Central memory CD8-positive, alpha-beta T cell (primary cell): ENCODE measurements at places on chromosomes 7 and 10.

DNA sequence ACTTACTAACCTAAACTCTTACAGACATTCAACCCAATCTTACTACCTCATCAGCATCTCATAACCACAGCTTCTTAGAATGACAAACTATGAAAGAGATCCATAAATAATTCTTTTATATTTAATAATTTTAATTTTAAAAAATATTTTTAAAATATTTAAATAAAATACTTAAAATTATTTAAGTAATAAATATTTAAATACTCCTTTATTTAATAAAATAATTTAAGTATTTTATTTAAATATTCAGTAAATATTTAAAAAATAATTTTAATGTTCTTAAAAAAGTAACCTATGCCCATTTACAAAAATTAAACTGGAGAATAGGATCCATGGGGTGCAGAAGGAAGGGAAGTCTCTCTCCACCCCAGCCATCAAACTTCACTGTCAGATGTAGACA lies 627.3 kb upstream of the MGMT start:
- H3K27ac ChIP-seq, result no peak overlapping the region
- H3K36me3 ChIP-seq, result no peaks in the 10 kb centered on the region
- no peak overlapping the region for H3K4me3 ChIP-seq
- H3K4me1 ChIP-seq, result no peaks in the 10 kb centered on the region

DNA sequence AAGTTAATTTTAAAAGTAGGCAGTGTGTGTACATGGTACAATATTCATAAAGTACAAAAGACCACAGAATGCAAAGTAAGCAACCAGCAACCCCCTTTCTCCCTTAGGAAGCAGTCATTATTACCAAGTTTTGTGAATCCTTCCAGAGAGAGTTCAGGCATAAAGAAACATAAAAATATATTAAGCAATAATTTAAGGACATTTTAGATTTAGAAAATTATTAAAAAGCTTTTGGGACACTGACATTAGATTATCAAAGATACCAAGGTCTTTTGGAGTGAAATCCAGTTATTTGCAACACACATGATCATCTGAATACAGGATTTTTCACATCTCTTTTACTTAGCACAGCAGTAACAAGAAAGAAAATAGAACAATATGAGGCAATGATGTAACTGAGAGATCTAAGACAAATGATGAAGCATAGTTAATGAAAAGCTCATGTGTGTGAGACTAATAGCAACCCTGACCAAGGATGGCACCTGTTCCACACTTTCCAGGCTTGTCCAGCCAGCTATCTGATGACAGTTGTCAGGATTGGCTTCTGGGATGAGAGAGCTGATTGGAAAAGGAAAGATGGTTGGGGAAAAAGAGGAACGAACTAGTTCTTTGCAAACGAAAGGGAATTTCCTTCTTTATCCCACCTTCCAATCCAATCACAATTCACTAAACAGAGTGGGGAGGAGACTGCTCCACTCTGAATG lies 115.5 kb upstream of the LAMB4 start:
- H3K36me3 ChIP-seq, result no peaks in the 10 kb centered on the region

GRCh38 chr7:28149291-28150101 lies 31.1 kb downstream of the JAZF1 start:
- H3K27me3 ChIP-seq, result no peaks in the 10 kb centered on the region
- DNase-seq, result no peak
- H3K4me3 ChIP-seq, result no peak overlapping the region
- H3K36me3 ChIP-seq, result no peaks in the 10 kb centered on the region
- peaks cover 48% of the 10 kb centered on the region for H3K4me1 ChIP-seq
- H3K27ac ChIP-seq, result peak overlapping the region; percentile 8

DNA sequence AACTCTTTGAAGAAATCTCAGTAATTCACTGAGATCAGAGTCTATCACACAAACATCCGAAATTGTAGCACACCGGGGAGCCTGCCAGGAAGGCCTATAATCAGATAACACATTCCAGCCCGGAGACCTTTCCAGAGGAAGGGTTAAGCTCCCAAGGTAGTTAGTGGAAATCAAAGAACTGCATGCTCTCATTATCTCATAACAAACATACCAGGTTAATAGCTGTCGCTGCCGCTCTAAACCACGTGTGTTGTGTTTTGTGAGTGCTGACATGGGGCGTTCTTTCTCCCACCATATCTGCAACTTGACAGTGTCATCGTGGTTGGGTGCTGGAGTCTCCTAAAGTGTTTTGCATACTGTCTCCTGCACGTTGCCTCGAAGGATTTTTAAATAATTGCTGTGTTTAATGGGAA lies 120.7 kb upstream of the CARD11 start:
- DNase-seq, result no peak
- no peak overlapping the region for H3K4me3 ChIP-seq
- H3K36me3 ChIP-seq, result no peaks in the 10 kb centered on the region
- peaks cover 45% of the 10 kb centered on the region for H3K27me3 ChIP-seq

DNA sequence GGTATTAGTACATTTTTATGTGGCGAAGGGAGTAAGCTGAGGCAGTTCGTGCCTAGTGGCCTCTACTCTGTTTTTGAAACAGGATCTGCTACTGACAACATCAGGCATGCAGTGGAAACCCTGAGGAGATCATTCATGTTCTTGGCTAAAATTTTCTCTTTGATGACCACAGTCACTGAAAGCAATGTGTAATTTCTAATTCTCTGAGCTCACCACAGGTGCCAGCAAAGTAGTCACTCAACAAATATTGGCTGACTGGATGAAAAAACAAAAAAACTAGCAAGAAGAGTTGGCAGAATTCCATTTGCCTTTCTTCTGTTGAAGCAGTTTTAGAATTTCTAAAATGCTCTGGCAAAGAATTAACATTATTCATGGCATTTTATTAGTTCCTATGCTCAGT lies 176.5 kb upstream of the KCTD7 start:
- no peak overlapping the region for H3K4me3 ChIP-seq
- H3K27me3 ChIP-seq, result no peaks in the 10 kb centered on the region
- no peak for DNase-seq
- no peaks in the 10 kb centered on the region for H3K4me1 ChIP-seq
- H3K27ac ChIP-seq, result no peak overlapping the region
- H3K36me3 ChIP-seq, result peaks cover 4% of the 10 kb centered on the region

GRCh38 chr10:127836176-127836575 lies 56.6 kb downstream of the CLRN3 start:
- DNase-seq, result no peak
- peaks cover 72% of the 10 kb centered on the region for H3K27me3 ChIP-seq
- H3K4me1 ChIP-seq, result peaks cover 5% of the 10 kb centered on the region
- no peak overlapping the region for H3K27ac ChIP-seq
- H3K4me3 ChIP-seq, result no peak overlapping the region
- H3K36me3 ChIP-seq, result no peaks in the 10 kb centered on the region

DNA sequence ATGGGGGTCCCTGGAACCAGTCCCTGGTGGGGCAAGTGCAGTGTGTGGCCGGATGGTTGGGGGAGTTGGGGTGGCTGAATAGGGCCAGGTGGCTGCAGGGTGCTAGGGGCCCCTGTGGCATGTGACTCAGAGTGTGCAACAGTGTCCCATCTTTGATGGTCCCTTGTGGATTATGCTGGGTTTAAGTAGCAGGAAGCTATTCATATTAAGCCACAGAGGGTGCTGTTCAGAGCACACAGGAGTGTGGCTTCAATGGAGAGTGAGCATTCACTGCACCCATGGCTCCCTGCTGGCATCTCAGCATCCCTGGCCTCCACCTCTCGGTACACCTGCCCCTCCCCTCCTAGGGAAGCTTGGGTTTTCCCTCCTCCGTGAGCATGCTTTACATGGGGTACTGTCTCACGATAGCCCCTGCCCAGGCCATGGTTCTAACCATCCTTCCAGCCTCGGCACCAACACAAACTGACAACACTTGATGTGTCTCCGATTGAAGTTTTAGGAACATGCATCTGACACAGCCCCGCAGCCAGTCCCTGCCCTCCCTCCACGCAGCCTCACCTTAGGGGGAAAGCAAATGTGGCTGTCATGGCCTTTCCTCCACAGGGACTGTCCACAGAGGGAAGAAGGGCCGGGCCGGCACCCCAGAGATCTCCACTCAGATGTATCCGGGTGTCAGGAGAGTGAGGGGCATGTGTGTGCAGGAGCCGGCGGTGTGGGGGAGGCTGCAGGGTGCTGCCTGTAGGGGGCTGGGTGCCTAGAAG lies 30.4 kb upstream of the PPIF start:
- H3K4me1 ChIP-seq, result peaks cover 50% of the 10 kb centered on the region
- H3K36me3 ChIP-seq, result peaks cover 28% of the 10 kb centered on the region
- H3K27ac ChIP-seq, result peak overlapping the region; percentile 89
- H3K4me3 ChIP-seq, result peak overlapping the region; percentile 70
- no peaks in the 10 kb centered on the region for H3K27me3 ChIP-seq
- no peak for DNase-seq

DNA sequence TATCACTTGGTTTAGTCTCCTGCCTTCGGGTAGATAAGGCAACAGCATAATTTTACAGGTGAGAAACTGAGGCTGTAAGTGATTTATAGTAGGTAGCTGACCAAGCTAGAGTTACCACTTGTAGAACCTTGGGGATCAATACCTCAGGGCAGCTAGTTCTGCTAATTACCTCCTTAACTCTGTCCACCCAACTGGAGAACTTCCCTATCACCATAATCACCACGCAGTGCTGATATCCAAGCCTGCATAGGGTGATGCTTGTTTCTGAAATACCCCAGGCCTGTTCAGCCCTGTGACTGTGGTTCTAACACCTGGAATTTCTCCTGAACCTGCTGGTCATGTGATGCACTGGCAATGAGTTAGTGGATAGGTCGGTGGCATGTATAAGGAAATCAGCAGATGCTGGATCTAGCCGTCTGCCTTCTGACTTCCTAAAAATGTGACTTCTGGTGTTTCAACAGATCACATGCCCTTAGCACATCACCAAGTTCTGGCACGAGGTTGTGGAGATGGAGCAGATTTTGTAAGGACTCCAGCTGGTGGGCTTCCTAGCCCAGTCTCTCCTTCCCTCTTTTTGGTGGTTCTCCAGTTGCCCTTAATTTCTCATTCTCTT lies 15.3 kb downstream of the PLAU start:
- DNase-seq, result no peak
- H3K27me3 ChIP-seq, result peaks cover 13% of the 10 kb centered on the region
- H3K4me3 ChIP-seq, result no peak overlapping the region

DNA sequence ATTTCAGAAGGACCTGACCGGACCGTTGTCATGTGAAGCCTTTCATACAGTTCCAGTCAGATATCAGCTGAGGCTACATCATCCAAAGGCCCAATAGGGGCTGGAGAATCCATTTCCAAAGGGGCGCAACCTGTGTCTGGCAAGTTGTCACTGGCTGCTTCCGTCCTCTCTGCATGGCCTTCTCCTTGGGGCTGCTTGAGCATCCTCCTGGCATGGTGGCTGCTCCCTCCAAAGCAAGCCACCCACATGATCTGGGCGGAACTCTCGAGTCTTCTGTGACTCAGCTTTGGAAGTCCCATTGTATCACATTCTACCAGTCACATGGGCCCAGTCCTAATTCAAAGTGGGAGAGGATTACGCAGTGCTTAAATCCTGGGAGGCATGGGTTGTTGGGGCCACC lies 207.0 kb upstream of the SHH start:
- no peaks in the 10 kb centered on the region for H3K36me3 ChIP-seq
- H3K4me3 ChIP-seq, result no peak overlapping the region
- H3K4me1 ChIP-seq, result no peaks in the 10 kb centered on the region
- H3K27me3 ChIP-seq, result peaks cover 18% of the 10 kb centered on the region

DNA sequence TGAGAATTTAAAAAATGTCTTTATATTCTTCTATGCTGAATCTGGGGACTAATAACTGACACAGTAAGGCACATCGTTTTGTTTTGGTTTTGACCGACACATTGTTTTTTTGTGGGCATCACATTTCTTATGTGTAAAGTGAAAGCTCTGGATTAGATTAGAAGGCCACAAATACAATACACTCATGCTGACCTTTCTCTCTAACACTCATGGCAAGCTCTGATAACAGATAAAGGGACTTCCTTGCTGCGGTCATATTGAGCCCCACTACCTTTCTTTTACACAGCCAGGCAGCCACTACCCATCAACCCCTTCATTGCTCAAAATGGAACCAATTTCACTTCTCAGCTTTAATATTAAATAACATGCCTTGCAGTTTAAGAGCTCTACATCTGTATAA lies 26.0 kb downstream of the PPP1R3A start:
- no peak overlapping the region for H3K27ac ChIP-seq
- no peak for DNase-seq
- no peaks in the 10 kb centered on the region for H3K27me3 ChIP-seq
- no peaks in the 10 kb centered on the region for H3K36me3 ChIP-seq

- no peak overlapping the region for H3K4me3 ChIP-seq
- H3K27me3 ChIP-seq, result no peaks in the 10 kb centered on the region
- no peak overlapping the region for H3K27ac ChIP-seq
These were observed 32.0 kb upstream of the STRIP2 start for GRCh38 chr7:129401967-129402860.

GRCh38 chr7:50687575-50688225 lies 95.0 kb downstream of the GRB10 start:
- no peak for DNase-seq
- peaks cover 1% of the 10 kb centered on the region for H3K36me3 ChIP-seq
- no peak overlapping the region for H3K4me3 ChIP-seq
- no peaks in the 10 kb centered on the region for H3K4me1 ChIP-seq
- H3K27ac ChIP-seq, result no peak overlapping the region

DNA sequence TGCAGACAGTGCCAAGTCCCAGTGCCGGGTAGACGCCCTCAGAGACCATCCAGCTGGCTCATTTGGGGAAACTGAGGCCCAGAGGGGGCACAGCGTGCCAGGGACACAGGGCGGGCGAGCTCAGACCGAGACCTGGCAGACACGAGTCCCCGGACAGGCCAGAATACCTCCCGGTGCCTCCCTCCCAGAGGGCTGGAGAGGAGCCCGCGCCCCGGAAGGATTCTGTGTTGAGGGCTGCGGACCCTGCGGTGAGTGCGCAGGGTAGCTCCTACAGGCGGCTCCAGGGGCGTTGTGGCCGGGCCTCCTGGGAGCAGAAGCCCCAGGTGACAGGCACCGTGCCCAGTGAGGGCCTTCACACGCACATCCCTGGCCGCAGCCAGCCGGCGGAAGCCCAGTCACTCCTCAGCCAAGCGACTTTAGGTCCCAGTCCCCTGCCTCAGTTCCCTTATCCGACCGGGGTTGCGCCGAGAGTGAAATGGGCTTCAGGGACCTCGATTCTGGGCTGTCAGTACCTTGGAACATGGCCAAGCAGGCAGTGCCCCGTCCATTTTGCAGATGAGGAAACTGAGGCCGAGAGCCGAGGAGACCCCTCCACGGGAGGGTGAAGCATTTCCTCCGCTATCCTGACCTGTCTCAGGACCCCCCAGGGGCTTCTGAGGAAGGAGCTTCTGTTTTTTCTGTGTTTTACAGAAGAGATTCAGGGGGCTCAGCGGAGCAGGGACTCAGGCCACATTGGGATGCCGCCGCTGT lies 73.6 kb downstream of the ELFN1 start:
- DNase-seq, result no peak
- H3K4me3 ChIP-seq, result no peak overlapping the region
- H3K36me3 ChIP-seq, result no peaks in the 10 kb centered on the region
- no peak overlapping the region for H3K27ac ChIP-seq

DNA sequence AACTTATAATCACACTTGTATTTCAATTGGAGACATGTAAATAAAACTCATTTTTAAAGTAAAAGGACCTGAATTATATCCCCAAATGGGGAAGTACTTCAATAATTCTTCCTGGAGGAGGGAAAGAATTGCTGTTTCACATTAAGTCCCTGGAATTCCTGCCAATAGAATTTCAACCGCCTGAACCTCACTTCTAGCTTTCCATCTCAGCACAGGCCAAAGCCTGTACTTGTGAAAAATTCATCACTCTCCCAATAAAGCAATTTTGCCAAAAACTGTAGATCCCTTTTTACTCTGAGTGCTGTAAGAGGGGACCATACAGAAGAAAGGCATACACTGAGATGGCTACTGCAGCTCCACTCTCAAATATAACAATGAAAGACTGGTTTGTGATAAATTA lies 54.8 kb downstream of the CADPS2 start:
- no peaks in the 10 kb centered on the region for H3K27me3 ChIP-seq
- DNase-seq, result no peak
- H3K36me3 ChIP-seq, result peaks cover 3% of the 10 kb centered on the region
- no peak overlapping the region for H3K4me3 ChIP-seq
- no peak overlapping the region for H3K27ac ChIP-seq
